CD4-positive, alpha-beta T cell treated with Interleukin-6 at 100 ng/mL for 8 hours (primary cell): ENCODE measurements at places on chromosomes 3 and 15.

DNA sequence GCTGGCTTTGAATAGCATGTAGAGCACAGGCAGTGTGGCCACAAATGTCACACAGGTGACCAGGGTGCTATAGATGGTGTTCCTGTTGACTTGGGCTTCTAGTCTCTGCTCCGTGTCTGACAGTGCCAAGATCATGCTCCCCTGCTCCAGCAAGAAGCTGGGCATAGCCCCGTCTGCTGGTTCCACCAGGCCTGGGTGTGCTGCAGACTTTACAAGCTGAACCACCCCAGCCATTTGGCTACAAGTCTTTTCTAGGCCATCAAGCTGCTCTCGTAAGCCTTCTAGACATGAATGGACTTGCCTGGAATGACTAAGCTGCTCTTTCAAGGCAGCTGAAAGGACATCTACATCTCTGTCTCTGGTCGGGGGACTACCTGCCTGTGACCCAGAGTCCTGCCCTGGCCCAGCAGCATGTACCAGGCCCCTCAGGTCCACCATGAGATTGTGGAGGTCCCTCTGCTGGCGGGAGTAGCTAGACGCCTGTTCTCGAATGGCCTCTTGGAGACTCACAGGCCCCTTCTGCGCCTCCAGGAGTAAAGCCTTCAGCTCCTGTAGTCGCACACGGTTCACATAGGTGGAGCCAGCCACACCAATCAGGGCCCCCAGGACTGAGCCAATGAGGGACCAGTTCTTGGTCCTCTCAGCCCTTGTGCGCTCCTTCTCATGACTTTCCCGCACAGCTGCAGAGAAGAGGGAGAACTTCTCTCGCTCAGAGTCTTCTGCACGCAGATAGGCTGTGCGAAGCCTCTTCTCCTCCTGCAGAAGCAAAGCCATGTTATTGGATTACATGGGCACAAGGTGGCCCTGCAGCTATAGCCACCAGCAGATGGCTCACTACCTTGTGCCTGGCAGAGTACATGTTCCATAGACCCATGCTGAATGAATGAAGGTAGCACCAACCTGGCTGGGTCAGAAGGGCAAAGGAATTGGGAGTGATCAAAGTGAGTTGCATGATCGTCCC, 2.8 kb upstream of the PLXNB1 start:
- DNase-seq, result no peak

DNA sequence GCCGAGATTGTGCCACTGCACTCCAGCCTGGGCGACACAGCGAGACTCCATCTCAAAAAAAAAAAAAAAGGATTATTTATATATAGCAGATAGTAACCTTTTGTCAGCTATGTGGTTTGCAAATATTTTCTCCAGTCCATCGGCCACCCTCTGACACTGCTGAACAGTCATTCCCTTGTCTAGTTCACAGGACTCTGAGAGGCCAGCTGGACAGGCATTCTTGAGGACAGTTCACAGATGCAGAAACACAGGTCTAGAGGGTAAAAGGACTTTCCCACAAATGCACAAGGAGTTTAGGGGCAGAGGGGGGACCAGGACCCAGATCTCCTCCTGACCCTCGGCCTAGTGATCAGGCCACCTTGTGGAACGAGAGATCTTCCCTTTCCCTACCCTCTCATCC, 7.5 kb upstream of the TMEM40 start:
- DNase-seq, result no peak

GRCh38 chr15:38992930-38993329, 428.3 kb upstream of the RASGRP1 start:
- no peak for DNase-seq

DNA sequence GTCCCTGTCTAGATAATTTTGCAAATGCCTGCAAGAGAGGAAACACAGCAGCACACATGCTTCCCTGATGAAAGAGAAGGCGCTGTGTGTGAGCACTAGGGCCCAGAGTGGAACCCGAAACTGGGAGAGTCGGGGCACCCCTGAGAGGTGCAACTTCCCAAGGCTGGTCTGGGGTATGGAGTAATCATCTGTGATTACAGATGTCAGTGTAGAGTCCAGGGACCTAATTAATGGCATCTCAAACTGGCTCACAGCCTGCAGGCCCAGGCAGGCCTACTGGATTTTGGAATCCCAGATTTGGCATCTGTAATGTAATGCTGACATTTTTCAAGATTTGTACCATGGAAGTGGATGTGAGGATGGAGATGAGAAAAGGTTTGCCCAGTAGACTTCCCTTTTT, 29.4 kb downstream of the PGPEP1L start:
- DNase-seq, result no peak

- no peak for DNase-seq
Observed at GRCh38 chr3:172096881-172097420, 57.6 kb downstream of the FNDC3B start.

- no peak for DNase-seq
Observed at GRCh38 chr3:49602049-49602554, 47.8 kb downstream of the BSN start.

DNA sequence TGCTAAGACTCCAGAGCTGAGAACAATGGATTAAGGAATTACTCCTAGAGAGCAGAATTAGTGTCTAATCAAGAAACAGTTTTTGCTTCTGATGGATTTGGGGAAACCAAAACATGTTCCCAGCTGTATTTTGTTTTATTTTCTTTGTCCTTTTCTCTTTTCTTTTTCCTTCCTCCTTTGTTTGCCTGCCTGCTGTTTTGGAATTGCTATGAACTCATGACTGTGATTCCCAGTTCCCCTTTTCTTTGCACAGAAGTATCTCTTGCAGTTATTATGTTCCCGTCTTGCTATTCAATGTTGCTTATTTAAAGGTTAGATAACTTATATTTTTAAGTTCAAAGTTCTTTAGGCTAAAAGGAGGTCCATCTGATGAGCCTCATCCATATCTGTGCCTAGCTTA, 77.0 kb upstream of the GBE1 start:
- DNase-seq, result no peak

GRCh38 chr3:174153871-174154270, 705.3 kb upstream of the NAALADL2 start:
- DNase-seq, result no peak

GRCh38 chr3:11632966-11633365, 10.7 kb downstream of the VGLL4 start:
- no peak for DNase-seq

GRCh38 chr15:71646767-71647486, 163.4 kb upstream of the NR2E3 start:
- DNase-seq, result no peak

- no peak for DNase-seq
Observed at GRCh38 chr3:22835041-22835440, 368.1 kb upstream of the UBE2E2 start.

DNA sequence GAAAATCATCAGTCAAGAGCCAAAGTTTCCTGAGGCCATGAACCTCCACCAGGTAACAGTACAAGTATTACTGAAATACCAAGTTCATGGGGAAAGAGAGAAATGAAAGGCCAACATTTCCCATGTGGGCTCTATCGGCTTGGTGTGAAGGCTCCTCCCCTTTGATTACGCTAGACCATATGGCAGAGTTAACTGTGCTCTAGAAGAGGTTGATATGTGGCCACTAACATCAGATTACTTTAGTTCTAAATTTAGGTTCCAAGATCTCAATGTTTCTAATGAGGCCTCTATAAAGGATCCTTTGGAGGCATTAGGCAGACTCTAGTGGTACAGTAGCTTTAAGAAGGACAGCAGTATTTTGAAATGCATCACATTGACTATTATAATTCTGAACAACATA, 127.1 kb downstream of the SEMA6D start:
- no peak for DNase-seq

GRCh38 chr3:65015711-65016110, 327.9 kb upstream of the ADAMTS9 start:
- DNase-seq, result no peak

- DNase-seq, result no peak
Observed at GRCh38 chr3:160616716-160617115, 51.3 kb upstream of the KPNA4 start.

DNA sequence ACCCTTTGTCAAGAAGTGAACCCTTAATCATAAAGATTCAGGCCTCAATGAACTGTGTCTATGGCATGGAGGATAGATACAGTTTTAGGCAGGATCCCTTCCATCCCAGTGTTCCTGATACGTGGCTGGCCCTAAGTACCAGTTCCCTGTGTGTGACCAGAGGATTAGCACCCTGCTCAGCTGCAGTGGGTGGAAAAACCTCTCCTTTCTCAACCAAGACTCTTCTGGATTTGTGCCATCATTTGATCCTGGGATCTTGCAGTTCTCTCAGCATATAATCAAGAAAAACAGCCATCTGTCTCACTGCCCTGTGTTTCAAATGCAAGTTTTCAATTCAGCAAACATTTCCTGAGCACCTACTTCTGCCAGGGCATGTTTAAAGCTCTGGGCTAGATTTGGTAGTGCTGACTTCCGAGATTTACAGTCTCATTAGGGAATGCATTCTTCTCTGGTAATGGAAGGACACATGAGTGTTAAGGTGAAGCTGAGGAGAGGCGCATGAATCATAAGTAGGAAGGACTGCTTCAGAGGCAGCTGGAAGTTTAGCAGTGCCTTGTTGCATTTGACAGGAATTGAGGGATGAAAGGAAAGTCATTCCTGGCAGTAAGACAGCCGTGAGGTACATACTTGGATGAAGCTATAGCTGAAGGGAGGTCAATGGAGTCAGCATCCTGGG, 388.3 kb downstream of the MFSD1 start:
- no peak for DNase-seq

DNA sequence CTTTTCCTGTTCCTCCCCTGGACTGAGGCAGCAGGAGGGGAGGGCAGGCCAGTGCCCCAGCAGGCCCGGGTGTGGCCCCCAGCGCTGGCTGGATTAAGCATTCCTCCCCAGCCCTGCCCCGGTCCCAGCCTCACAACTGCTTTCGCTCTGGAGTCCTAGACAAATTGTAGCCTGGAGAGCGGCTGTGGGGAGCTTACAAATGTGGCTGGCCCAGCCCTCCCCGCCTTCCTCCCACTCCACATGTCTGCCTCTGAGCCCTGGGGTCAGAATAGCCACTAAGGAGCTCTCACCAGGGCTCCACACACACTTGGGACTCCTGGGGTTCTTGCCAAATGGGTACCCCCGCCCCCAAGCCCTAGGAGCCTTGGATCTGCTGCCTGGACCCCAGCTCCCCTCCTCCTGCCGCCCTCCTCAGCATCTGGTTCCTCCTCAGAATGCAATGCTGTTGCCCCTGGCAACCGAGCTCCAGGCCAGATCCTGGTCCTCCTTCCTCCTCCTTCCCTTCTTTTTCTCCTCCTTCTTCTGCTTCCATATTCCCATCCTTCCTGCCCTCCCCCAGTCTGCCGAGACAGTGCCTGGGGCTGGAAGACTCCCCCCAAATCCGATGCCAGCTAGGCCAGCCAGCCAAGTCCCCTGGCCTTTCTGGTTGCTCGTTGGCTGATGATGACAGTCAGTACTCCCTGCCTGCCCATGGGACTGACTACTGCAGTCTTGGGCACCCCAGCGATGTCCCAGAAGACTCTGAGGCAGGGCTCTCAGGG, 91.1 kb downstream of the LINGO1 start:
- DNase-seq, result no peak

- no peak for DNase-seq
Observed at GRCh38 chr3:169836942-169837275, 24.2 kb upstream of the LRRC34 start.

- no peak for DNase-seq
Observed at GRCh38 chr3:122169911-122170310, 13.6 kb upstream of the CASR start.

DNA sequence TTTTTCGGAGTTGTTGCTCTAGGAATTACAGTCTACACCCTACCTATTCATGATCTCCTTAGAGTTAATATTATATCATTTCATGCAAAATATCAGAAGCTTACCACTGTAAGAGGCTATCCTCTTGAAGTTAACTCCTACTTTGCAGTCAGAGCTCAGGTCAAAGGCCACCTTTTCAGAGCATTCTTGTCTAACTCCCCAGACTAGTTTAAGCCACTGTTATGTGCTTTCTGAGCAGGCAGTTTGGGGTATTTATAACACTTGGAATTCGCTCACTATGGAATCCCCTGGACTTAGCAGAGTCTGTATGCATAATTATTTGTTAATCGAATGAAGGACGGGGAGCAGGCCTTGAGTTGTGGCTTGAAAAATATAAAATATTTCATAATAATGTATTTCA, 21.7 kb downstream of the MED12L start:
- no peak for DNase-seq

DNA sequence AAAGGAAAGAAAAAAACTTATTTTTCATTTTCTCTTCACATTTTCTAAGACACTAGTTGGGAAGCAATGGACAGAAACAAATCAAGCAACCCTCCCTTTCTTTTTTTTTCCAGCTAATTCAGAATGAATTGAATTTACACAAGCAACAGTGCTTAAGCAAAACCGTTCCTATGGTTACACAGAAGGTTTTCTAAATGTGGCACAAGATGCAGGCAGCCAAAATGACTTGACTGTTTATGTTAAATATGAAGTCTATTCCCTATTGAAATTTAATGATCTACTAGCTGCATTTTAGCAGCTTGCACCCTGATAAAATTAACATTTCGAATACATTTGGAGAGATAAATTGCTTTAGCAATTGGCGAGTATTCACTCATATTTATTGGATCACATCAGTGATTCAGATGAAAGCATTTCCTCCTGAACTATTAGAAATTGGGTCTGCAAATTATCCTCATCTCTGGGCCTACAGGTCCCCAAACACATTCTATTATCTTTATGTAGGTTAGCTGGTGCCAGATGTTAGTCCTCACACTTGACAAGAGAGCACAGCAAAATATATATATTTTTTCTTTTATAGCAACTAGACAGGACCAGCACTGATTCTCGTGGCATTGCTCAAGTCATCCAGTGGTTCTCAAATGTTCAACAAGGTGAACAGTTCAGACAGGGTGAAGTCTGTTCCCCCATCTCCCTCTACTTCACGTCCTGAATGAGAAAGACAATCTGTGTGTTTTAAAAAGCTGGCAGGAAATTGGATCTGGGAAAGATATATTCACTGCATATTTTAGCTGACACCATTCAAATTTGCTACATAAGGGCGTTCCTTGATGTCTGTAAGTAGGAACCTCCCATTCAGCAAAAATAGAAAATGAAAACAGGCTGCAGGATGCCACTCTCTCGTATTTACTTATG, 463.6 kb upstream of the KCNMB2 start:
- DNase-seq, result no peak

DNA sequence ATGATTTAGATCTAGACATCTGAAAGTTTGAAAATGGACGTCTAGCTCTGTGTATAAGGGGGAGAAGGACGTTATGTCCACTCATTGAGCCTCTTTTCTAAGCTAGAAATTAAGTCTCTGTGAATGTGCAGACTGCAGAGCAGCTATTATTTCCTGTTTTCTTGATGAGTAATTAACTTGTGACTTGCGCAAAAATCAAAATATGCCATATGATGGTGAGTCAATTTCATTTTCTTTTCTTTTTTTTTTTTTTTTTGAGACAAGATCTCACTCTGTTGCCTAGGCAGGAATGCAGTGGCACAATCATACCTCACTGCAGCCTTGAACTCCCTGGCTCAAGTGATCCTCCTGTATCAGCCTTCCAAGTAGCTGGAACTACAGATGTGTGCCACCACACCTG, 14.1 kb downstream of the LACTB start:
- DNase-seq, result no peak

- DNase-seq, result no peak
Observed at GRCh38 chr15:98967916-98968315, 39.7 kb downstream of the PGPEP1L start.

- DNase-seq, result no peak
Observed at GRCh38 chr3:188691004-188691403, 480.8 kb upstream of the TPRG1 start.
